ENCODE measurements at places on chromosomes 1 and 21.

GRCh38 chr1:91527781-91528180, 27.1 kb downstream of the CDC7 start:
- no peak for DNase-seq

DNA sequence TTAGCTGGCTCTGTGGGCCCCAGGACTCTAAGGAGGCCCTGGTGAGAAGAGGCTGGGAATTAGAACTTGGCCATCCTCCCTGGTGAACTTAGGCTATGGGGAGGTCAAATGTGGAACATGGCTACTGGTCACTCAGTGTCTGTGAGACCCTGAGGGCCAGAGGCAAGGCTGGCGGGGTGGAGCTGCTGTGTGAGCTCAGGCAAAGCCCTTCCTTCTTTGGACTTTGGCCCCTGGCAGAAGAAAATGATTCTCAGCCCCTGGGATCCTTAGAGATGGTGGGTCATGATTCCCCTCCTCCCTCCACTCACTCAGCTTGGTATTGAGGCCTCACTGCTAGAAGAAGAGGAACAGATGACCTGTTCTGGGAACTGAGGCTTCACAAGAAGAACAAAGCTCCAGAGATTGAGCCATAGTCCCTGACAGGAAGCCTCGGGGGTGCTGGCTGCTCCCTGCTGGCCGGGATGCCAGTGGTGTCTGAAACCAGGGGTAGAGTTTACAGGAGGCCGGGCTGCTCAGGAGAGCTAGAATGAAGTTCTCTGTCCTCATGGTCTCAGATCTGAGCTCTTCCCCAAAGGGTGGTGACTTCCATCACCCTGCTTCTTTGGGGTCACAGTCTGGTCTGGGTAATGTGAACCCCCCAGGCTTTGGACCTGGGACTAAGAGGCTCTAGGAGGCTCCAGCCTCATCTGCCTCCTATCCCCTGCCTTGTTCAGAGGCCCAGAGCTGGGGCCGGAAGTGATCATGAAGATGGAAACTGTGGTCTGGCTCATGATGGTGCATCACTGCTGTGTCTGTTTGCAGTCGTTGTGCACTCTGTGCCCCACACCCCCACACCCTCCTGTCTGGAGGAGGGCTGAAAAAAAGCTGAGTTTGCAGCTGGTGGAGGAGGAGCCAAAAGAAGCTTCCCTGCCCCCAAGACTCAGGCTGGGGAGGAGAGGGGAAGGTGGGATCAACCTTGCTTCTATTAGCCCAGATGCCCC, 905 bp downstream of the BTBD19 start:
- no peak for DNase-seq

- no peak for DNase-seq
Measured at GRCh38 chr1:20729990-20730689, 2.4 kb downstream of the SH2D5 start.

DNA sequence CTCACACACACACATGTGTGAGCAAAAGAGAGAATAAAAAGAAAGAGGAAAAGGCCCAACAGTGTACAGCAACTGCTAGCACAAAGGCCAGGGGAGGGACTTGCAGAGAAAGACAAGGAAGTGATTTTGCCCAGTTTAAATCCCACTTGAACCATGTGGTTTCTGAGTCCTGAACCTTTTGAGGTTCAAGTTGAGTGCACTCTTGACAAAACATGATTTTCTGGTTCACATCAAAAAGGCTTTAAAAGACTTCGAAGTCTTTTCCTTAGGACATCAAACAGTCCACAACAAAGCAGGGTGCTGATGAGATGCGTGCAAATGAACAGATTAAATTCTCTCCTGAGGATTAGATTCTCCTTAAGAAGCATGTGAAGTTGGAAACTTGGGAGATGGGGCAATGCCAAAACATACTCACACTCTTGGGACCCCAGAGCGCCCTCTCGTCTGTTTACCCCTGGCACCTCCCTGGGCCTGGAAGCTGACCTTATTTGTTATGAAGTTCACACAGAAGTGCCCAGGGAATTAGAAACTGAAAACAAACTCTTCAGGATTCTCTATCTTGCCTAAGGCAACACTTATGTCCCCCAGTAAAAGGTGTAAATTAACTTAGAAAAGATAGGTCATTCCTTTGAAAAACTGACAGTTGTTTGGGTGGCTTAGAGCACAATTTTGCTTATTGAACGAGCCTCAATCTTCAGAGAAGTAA, 31.5 kb downstream of the RNF220 start:
- no peak for DNase-seq

DNA sequence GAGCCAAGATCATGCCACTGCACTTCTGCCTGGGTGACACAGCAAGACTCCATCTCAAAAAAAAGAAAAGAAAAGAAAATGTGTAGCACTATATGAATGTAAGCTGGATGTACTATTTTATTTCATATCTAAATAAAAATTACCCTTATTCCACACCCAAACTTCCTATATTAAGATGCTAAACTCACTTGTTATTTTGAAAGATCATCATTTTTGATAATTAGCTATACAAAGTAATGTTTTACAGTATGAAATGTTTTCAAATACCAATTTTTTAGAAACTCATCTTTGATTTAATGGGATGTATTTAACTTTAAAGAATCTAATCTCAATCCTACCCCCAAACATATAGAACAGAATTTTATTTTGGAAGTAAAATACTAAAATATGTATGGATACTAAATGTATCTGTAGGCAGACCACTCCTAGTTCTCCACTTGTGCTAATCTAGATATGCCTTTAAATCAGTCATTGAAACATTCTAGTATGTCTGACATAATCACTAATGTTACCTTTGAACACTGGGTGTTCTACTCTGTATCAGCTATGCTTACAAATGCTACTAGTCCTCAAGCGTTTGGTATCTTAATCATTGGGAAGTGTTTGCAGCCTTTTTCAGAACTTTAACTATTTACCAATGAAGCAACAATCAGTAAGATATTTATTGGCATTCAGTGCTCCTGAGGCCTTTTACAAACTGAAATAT, 12.9 kb downstream of the MIER1 start:
- DNase-seq: no peak

DNA sequence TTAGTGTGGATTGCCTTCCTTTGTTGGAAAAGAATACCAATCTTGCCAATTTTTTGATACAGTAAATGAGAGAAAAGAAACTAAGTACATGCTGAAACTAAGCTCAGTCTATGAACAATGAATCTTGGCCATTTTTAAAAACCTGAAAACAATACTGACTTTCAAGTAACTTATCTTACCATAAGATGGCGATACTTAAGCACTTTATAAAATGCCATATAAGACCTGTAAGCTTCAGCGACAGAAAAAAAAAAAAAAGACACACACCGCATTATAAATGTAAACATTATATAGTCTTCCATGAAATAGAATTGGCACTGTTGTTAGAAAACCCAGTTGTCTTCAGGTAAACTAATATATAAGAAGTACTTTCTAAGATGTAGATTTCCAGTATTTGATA, 3.0 kb downstream of the OLFM3 start:
- DNase-seq: no peak

DNA sequence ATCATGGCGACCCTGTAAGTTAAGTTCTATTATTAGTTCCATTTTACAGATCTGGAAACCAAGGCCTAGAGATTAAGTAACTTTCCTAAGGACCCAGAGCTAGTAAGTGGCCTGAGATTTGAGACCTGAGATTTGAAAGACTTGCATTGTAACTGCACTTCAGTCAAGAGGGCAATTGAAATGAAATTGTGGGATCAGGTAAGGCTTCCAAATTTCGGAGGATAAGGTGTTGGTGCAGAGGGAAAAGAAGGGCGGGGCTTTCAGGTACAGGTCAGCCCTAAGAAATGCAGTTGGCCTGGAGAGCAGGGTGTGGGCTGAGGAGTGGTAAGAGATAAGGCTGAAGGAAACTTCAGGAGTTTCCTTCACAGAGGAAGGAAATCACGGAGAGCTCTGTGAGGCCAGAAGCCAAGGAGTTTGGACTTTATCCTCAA, 51.1 kb downstream of the SLC16A1 start:
- DNase-seq: no peak

DNA sequence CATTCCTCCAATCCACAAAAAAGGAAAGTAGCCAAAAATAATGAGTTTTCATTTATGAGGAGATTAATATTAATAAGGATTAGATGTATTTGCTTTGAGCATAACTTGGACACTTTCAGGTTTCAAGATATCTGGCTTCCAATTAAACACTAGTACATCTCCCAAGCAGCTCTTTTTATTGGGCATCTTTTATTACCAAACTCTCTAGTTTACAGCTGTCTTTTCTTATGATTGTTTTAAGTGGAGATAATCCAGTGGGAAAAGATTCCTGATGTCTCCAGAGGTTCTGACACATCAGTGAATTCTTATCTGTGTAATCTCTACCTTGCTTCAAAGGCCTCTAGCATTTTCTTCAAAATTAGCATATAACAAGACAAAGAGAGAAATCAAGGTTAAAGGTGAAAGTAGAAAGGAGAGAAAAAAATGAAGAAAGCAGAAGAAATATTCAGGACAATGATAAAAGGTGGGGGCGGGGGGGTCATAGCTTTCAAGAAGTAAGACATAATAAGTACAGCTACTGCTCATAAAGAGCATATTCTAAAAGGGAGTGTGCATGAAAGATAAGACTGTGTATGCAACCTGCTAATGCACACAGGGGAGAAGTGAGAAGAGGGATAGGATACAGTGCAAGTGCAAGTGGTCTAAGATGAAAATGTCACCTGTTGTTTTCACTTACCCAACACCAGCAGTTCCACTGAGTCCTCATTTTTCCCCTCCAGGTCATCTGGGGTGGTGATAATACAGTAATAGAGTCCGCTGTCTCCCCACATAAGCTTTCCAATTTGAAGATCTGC, 19.1 kb downstream of the ILDR2 start:
- no peak for DNase-seq

GRCh38 chr21:45326169-45326851, 38.6 kb upstream of the POFUT2 start:
- no peak for DNase-seq

- no peak for DNase-seq
Measured at GRCh38 chr1:78565393-78565792, 54.9 kb upstream of the IFI44L start.

- DNase-seq: no peak
Measured at GRCh38 chr1:36691374-36691773, 208.7 kb upstream of the CSF3R start.

DNA sequence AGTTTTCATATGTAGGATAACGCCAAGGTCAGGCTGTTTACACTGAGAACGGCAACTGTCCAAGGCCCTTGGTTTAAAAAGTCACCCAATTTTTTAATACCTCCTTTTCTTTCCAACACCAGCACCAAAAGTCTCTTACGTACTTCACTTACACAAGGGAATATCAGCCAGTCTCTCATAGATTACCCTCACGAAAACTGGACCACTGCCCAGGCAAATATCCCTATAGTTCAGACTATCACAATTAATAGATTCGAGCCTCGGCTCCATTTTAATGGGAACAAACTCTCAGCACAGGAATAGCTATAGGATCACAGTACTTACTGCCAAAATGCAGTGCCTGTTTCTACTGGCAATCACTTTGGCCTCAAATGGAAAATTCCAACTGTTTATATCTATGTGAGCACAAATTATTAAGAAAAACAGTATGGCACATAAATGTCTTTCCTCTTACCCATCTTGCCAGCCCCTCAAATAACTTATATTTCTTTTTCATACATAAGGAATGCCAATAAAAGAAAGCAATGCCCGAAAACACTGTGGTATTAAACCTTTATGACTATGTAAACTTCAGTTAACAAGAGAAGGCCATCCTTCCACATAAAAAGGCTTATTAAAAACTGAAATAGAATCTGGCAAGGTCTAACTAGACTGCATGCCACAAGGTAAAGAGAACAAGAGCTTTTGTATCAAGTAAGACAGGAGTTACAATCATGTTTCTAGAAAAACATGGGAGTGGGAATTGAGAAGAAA, 97.8 kb downstream of the SLC45A1 start:
- DNase-seq: no peak
